Mesenteric fat pad (tissue), 1 donor: ENCODE measurements at places on chromosomes 7 and 10. TPM values are rescaled to one million over a fixed set of nuclear protein-coding genes. Genes with fewer than 3 reads are reported as not detected.
A peak's percentile ranks its signal among the peaks of the same experiment; 100 is the strongest.

Gene GBX1
- total RNA-seq, result not detected

Gene DOCK1
- total RNA-seq, result 46.0 TPM

Gene PLAC9
- total RNA-seq, result 94.2 TPM

Gene EGFR
- total RNA-seq, result 80.9 TPM

- peak; percentile 95 for DNase-seq
Observed at GRCh38 chr10:15168291-15168785, at the start of gene NMT2. Gene NMT2, minus strand, starts transcription at chr10:15168693. Its CDS starts 81 bp downstream, at chr10:15168612.

GRCh38 chr7:95011146-95011928 is 103.9 kb downstream of the PPP1R9A start:
- DNase-seq, result no peak

- DNase-seq, result no peak
Observed at GRCh38 chr10:94104316-94105000, 110.7 kb downstream of the PLCE1 start.

DNA sequence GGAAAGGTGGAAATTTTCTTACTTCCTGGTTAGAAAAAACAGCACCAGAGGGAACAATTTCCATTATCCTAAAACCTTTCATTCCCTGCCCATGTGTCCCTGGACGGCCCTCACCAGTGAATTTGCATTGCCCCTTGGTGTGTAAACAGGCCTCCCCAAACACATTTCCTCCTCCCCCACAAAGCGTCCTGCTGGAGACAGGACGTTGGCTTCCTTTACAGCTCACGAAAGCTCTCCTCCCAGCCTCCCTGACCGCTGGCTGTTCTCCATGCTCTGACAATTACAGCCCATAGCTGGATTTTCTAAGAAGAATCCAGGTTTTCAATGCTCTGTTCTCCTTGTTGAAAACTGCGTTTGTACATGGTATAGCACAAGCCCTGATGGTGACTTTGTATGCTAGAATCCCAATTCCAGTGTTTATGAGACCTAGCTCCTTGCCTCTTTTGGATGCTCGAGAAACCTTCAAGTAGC is 724.2 kb upstream of the CELF2 start:
- no peak for DNase-seq

GRCh38 chr10:66877361-66877760 is 48.5 kb upstream of the LRRTM3 start:
- no peak for DNase-seq
